Mucosa of descending colon (tissue), 3 donors: ENCODE measurements at places on chromosomes 3 and 15.
A peak's percentile ranks its signal among the peaks of the same experiment; 100 is the strongest.

DNA sequence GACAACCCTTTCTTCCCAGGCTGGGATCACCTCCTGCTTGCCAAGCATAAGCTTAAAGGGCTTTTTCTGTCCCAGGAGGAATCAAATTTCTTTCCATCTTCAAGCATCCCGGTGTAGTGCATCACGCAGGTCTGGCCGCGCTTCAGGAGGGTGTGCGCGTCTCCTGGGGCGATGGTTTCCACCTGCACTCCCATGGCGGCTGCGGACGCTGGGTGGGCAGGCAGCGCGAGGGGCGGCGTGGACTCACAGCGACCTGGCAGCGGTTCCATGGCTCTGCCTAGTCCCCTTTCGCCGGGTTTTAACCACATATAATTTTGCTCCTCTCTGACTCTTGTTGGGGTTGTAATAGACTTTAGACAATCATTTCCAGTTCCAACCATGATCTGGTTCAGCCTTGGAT, 10.6 kb upstream of the TM4SF4 start:
- DNase-seq = no peak

- no peak for DNase-seq
Observed at GRCh38 chr15:93033434-93034045, 55.5 kb downstream of the RGMA start.

- DNase-seq = peak; percentile 65
Observed at GRCh38 chr15:92803852-92804609, 96.1 kb upstream of the CHD2 start.

GRCh38 chr15:51367322-51367976, 26.0 kb downstream of the GLDN start:
- DNase-seq = peak; percentile 21

DNA sequence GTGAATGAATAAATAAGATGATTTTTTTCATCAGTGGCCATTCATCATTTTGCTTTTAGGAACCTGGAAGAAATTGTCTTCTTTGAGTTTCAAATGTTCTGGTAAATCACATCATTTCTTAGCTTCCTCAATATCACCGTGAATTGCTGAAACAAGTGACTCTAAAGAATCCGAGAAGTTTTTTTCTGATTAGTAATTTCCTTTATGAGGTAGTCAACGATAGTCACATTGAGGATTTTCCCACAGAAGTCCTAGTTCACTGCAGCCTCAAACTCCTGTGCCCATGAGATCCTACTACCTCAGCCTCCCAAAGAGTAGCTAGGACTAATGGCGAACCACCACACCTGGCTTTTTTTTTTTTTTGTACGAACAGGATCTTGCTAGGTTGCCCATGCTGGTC, 3.6 kb upstream of the TMPRSS7 start:
- DNase-seq = no peak

DNA sequence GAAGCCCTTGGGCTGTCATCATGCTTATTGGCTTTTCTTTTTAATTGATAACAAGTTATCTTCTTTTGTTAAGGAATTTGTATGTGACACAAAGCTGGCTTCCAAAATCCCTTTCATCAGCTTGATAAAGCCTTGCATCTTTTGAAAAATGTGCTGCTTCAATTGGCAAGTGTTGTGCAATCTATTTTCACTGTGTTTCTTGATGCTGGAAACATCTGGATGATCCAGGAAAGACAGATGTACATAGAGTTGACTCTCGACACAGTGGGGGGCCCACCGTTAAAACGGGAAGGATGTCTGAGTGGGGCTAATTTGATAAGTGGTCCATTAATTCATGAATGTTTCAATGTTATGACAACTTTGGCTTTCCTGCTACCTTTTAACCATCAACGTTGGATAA, 158.3 kb upstream of the WNT5A start:
- no peak for DNase-seq

DNA sequence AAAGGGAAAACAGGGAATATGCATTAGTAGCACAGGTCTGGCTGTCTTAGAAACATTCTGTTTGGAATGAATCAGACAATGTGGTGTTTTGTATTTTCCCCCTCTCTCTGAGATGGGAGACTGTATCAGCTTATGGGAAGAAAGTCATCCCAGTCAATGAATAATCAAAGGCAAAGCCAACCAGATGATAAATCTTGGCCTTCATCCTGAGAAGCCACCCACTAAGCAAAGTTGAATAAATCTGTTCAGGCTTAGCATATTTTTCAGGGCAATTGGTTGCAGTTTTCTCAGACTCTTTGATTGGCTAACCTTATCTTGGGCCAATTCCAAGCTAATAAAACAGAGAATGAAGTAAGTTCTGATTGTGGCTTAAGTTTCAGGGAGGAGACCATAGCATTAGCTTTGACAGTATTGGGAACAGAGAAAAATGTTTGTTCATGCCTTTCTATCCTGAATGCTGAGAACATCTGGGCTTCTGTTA, 63.6 kb upstream of the ARL8B start:
- no peak for DNase-seq

DNA sequence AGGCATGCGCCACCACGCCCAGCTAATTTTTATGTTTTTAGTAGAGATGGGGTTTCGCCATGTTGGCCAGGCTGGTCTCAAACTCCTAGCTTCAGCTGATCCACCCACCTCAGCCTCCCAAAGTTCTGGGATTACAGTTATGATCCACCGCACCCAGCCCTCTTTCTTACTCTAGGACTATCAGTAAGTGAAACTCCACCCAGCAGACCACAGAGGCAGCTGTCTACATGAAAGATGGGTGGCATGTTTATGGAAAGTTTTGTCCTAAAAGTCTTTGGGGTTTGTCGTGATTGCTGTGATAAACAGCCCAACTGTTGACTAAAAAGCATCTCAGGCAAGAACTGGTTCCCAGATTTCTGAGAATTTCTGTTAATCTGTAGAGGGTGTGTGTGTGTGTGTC, 10.9 kb downstream of the ARL6IP5 start:
- no peak for DNase-seq

GRCh38 chr3:29775340-29775739, 494.5 kb downstream of the RBMS3 start:
- DNase-seq = no peak

- no peak for DNase-seq
Observed at GRCh38 chr15:53591041-53591440, 168.4 kb downstream of the WDR72 start.

GRCh38 chr3:97265237-97266005, 451.0 kb downstream of the EPHA6 start:
- no peak for DNase-seq

GRCh38 chr3:430186-430585, 233.6 kb downstream of the CHL1 start:
- no peak for DNase-seq

DNA sequence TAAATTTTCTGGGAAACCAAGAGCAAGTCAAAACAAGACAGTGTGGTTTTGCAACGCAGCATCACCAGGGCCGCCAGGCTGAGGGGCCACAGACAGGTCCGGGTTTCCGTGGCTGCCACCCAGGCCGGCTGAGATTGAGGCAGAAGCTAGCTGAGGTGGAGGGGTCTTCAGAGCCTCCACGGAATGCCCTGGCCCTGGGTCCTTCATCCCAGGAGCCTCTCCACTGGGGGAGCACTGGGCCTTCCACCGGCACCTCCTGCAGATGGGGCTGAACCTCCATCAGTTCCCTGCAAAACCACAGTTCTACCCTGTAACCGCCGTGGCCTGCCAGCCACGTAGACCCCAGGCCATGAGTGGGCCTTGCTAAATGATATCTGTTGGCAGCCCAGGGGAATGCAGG, 152.7 kb downstream of the CHSY1 start:
- DNase-seq = no peak

- DNase-seq = no peak
Observed at GRCh38 chr3:188294113-188294512, 140.2 kb downstream of the LPP start.

DNA sequence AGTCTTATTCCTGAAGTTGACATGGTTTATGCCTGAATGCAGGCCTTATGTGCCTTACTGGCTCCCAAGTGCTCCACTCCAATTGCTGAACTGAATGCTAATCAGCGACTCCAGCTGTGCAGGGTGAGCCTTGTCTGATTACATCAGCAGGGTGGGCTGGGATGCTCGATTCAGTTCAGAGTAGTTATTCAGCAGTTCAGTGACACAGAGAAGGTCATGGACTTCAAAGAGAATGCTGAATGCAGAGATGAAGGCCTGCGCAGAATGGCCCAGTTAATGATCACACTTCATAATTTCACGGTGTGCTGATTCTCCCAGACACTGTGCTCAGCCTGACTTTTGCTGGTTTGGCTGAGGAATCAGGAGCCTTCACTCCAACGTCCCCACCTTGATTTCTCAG, 63.6 kb downstream of the CLDN1 start:
- DNase-seq = no peak

GRCh38 chr3:84136425-84136824, 822.4 kb upstream of the CADM2 start:
- no peak for DNase-seq

DNA sequence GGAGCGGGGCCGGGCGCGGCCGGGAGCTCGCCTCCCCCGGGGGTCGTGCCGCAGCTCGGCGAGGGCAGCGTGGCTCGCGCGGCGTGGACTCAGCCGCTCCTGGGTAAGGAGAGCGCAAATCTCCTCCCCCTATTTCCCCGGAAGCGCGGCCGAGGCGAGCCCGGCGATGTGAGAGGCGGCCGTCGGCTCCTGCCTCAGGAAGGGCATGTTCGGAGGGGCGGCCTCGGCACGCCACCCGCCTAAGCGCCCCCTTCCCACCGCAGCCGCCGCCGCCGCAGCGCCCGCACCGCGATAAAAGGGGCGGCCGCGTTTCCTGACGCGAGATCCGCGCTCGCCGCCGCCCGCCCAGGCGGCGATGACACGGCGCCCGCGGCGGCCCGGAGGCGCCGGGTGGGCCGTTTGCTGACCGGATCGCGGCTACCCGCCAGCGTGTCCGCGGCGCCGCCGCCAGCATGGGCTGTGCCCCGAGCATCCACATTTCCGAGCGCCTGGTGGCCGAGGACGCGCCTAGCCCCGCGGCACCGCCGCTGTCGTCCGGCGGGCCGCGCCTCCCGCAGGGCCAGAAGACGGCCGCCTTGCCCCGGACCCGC, at the start of gene PDE8A:
Gene PDE8A (plus strand): TSS at position 146 of the 590 bp plus-strand sequence. CDS start 307 bp downstream, at position 453.
- DNase-seq = peak; percentile 81

- no peak for DNase-seq
Observed at GRCh38 chr15:52349052-52349700, 53.6 kb upstream of the MYO5C start.

DNA sequence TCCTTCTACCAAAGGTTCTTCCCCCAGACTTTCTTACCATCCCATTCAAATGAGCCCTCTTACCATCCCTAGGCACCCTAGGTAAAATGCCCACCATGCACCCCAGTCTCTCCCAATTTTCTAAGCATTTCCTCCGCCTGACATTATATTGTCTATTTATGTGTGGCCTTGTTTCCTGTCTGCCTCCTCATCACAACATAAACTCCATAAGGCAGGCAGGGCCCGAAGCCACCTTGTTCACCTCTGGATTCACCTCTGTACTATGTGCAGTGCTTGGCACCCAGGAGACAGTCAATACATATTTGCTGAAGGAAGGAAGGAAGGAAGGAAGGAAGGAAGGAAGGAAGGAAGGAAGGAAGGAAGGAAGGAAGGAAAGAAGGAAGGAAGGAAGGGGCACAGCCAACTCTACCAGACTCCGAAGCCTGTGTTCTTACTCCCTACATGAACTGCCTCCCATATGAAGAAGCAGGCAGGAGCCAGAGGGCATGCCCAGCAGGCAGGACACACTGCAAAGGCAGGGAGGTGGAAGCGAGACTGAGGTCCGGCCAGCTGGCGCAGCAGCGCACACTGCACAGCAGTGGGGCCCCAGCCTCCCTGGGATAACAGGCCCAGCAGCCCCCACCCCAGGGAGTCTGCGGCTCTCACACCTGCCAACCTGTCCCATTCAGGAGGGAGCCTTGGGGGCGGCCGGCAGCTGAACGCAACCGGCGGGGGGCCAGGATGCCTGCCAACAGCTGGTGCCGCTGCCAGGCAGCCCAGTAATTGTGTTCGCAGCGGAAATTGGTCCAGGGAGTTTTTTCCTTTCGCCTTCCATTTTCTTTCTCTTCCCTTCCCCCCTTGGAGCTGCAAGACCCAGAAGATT, 106.0 kb upstream of the LINGO1 start:
- no peak for DNase-seq

- DNase-seq = no peak
Observed at GRCh38 chr3:123350971-123351370, 97.9 kb downstream of the ADCY5 start.

DNA sequence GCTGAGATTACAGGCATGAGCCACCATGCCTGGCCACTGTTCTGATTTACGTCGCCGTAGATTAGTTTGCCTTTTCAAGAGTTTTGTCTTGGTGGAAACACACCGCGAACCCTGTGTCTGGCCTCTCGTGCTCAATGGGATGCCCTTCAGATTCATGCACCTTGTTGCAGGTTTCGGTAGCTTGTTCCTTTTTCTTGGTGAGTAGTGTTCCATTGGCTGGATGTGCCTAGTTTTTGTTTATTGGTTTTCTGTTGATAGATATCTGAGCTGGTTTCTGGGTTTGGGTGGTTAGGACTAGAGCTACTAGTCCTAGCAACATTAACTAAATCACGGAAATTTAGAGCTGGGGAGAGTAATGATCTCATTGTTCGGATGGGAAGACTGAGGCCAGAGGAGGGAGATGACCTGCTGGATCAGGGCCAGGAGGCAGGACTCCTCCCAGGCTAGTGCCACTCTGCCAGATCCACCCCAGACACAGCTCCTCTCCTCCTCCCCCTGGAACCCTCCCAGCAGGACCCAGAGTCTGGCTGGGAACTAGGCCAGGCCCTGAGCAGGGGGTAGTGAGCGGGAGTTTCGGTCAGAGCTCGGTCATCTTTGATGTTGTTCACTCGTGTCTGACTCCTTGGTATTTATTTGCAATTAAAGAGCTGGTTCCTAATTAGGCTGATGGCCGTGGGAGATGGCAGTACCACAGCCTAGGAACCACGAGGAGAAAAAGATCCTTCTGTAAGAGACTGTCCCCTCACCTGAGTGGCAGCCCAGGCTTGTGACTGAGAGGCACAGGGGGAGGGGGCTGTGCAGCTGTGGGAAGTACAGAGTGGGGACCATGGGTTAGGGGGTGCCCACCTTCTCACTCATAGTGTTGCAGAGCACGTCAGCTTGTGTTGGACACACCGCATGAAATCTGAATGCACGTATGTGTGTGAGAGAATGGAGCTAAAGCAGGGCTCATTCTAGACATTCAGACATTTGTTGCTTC, 73.4 kb downstream of the SMAD6 start:
- DNase-seq = no peak

DNA sequence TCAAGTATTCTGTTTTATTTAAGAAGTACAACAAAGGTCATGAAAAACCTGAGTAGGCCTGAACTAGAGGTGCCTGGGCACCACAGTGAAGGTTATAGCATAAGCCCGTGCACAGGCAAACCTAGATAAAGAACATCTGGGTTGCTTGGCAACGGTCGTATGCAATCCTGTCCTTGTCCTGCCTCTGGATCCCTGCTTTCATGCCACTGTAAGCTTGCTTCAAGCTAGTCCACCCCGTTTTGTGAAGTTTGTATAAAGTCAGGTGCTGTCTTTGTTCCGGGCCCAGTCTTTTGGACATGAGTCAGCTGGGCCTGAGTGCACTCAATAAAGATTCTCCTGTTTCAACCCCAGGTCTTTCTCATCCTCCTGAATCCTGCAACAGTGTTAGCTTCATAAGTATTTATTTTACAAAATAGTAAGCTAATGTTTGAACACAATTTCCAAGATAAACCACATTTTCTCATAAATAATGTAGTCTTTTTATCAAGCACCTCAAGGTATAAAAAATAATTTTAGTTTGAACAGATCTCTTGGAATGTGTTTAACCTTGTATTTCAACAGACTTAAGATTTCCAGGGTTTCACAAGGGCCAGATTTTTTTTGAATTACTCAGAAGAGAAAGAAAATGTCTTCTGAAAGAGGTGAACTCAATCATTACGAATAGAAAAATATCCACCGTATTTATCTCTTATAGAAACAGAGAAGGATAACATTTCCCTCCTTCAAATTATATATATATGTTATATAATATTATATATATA, 14.3 kb upstream of the SLC9C1 start:
- DNase-seq = no peak

- DNase-seq = no peak
Observed at GRCh38 chr15:70217226-70218160, 119.8 kb upstream of the TLE3 start.
